ENCODE measurements at places on chromosomes 11 and 22.

DNA sequence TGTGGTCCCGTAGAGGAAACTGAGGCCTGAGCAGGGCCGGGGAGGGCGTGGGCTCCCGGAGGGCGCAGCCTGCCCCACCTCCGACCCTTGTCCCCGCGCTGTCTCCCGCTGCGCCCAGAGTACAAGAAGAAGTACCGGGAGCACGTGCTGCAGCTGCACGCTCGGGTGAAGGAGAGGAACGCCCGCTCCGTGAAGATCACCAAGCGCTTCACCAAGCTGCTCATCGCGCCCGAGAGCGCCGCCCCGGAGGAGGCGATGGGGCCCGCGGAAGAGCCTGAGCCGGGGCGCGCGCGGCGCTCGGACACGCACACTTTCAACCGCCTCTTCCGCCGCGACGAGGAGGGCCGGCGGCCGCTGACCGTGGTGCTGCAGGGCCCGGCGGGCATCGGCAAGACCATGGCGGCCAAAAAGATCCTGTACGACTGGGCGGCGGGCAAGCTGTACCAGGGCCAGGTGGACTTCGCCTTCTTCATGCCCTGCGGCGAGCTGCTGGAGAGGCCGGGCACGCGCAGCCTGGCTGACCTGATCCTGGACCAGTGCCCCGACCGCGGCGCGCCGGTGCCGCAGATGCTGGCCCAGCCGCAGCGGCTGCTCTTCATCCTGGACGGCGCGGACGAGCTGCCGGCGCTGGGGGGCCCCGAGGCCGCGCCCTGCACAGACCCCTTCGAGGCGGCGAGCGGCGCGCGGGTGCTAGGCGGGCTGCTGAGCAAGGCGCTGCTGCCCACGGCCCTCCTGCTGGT, 1.9 kb downstream of the NLRP6 start:
- DNase-seq = peak; percentile 61

DNA sequence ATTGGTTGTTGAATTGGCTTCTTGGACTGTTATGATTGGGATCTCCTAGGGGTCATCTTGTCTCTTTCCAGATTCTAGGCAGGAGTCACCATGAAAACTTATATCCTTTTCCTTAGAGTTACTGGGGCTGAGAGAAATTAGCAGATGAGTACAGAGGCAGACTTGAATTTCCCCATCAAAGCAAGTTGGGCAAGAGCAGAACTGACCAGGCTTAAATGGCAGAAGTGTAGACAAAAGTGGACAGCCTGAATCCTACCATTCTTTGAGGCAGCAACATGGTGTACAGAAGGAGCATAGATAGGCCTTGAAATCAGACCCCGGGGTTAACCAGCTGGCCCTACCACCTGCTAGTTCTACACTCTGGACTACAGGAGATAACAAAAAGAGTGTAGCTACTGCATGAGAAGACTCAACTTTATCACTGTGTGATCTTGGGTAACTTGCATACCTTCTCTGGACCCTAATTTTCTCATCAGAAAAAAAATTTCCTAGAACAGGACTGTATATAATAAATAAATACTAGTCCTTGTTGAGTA, 427.4 kb upstream of the CADM1 start:
- DNase-seq = no peak

- no peak for DNase-seq
Measured at GRCh38 chr11:133926466-133927246, 30.1 kb downstream of the IGSF9B start.

DNA sequence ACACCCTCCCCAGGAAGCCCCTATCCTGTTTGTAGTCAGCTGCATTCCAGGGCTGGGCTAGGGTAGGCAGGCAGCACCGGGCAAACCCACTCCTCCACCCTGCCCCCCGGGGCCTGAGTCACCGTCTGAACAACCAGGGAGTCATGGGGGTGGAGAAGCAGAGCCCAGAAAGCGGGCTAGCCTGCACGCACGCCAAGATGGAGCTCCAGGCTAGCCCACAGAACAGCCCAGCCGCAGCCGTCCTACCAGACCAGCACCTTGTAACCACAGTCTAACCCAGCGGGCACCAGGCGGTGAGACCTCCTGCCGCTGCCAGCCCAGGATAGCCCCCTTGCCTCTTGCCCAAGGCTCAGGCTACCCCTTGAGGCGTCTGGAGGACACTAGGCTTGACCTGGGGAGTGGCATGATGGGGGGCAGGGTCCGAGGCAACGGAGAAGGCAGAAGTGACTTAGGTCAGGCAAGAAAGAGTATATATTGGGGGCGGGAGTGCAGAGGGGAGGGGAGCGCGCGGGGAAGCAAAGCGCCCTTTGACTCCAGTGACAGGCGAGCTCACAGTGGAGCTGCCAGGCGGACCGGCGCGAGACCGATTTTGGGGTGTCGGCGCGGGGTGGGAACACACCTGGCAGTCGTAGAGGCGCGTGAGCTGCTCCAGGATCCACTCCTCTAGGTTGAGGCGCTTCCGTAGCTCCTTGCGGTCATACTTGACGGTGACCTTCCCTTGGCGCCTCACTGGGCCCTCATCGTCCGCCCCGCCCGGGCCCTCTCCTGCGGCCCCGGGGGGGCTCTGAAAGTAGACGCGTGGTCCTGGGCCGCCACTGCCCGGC, 734 bp downstream of the PPP1R14B start:
- peak; percentile 88 for DNase-seq

DNA sequence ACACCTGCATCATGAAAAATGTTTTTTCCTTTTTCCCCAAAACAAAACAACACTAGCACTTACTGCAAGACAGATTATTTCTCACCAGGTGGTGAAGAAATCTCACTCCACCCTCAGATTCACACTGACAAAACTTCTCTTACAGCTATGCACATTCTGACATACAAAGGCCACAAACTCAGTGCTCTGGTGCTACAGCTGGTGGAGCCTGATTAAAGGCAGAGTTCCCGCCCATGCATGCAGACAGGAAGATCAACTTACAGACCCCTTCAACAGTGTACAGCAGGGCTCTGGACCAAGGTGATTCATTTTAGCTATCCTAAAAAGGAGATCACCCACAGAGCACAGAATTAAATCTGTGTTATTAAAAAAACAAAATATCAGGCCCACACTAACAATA, 112.6 kb downstream of the CADM1 start:
- DNase-seq = no peak

- DNase-seq = no peak
Measured at GRCh38 chr22:47163481-47163855, 401.0 kb downstream of the TBC1D22A start.

GRCh38 chr11:3160252-3161031, 4.7 kb downstream of the OSBPL5 start:
- peak; percentile 85 for DNase-seq

DNA sequence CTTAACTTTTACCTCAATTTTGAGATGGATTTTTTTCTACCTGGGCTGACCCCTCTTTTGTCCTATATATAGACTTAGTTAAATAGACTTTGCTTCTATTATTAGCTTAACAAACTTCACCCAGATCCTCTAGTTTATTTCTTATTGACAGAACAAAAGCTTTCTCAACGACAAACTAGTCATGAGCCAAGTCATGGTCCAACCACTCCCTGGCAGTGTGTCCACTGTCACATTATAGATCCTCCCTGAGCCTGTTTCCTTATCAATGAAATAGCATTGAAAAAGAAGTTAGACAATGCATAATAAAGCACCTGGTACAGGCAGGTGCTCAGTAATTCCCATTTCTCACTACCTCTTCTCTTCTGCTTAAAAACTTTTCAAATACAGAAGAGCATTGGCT, 155.1 kb downstream of the SPON1 start:
- no peak for DNase-seq

DNA sequence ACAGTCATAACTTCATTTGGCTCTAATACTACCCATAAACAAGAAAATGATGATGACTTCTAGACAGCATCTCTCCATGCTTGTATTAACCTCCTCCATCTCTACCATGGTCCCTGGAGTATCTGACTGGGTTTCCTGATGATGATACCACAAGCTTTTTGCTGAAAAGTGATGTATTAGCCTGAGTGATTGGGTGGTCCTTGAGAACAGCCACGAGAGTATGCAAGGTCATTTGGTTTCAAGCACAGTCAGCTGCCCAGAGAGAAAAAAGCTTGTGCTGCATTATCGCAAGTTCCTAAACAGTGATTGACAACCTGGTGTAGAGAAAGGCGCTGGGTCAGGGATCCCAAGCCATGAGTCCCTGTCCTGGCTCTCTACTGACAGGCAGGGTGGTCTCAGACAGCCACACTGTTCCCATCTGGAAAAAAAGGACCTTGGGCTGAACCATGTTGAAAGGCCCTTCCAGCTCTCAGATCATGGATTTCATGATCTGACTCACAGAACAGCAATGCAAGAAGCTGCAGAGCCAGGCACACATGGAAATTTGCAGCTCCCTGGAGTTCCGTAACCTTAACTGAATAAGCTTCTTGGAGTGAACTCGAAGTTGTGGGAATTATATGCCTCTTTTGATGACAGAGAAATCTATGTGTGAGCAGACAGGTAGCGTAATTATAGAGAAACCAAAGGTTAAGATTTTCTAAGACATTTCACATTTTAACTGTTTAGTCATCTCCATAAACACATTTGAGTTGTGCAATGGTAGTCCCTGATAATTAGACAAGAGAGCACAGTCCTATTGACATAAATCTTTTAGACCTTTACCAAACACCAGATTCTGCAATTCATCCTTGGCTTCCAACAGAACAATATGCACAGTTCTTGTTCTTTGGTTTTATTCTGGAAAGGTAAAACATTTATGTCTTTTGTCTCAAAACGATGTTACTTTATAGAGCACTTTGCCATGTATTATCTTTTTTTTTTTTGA, 54.1 kb upstream of the UBASH3B start:
- DNase-seq = peak; percentile 63

- DNase-seq = no peak
Measured at GRCh38 chr11:44580701-44581100, 15.2 kb downstream of the CD82 start.

GRCh38 chr11:118622376-118623268, 15.2 kb downstream of the PHLDB1 start:
- DNase-seq = peak; percentile 78

- no peak for DNase-seq
Measured at GRCh38 chr11:61495801-61496601, 12.5 kb upstream of the LRRC10B start.

- DNase-seq = no peak
Measured at GRCh38 chr11:113952588-113952987, 22.3 kb upstream of the HTR3A start.

DNA sequence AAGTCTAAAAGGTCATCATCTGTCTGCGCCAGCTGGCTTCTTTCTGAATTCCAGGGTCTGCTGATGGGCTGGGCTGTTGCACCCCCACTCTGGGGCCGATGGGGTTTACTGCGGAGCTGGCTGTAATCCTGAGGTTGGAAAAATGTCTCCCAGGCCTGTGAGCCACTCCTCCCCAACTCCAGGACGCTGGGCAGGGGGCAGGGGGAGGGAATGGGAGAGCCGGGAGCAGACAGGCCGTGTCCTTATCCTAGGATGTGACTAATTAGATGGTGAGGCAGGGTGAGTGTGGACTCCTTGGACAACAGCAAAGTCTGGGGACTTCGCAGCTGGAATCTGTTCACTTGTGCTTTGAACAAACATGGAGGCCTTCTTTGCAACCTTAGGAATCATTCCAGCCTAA, 48.7 kb downstream of the LRRC32 start:
- no peak for DNase-seq

GRCh38 chr22:41732096-41732772, 32.9 kb downstream of the MEI1 start:
- no peak for DNase-seq

GRCh38 chr11:125167292-125167953, 2.9 kb downstream of the PKNOX2 start:
- DNase-seq = no peak

GRCh38 chr11:132455044-132455443, 1077.3 kb downstream of the OPCML start:
- no peak for DNase-seq

DNA sequence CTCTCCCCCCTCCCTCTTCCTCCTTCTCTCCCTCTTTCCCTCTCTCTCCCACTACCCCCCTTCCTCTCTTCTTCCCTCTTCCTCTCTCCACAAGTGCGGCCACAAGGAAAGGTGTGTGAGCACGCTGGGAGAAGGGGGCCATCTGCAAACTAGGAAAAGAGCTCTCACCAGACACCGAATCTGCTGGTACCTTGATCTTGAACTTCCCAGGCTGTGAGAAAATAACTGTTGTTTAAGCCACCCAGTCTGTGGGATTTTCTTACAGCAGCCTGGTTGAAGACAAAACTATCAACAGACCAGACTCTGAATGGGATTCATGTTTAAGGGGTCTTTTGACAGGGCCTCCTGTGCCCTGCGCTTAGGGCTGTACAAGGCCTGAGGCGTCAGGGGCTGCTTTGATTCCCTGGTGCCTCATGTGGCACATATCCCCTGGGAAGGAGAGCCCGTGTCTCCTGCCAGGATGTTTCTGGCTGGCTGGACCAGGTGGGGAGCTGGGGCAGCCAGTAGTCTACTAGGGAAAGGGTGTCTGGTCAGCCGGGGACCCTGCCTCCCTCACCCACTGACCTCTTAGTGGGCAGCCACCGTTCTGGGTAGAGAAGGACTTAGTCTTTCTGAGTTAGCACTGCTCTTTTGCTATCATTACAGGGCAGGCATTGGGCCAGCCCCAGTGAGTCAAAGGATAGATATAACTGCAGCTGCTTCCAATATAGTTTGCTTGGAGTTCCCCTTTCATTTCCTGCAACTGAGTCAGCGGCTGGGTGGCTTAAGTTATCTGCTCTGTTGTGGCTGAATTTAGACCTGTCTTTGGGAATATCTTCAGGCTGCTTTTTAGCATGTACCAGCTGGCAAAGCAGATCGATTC, 6.2 kb downstream of the PANX1 start:
- peak; percentile 66 for DNase-seq

- no peak for DNase-seq
Measured at GRCh38 chr11:66015936-66016792, 4.4 kb downstream of the CST6 start.

- no peak for DNase-seq
Measured at GRCh38 chr11:86056351-86056854, 12.5 kb downstream of the PICALM start.

DNA sequence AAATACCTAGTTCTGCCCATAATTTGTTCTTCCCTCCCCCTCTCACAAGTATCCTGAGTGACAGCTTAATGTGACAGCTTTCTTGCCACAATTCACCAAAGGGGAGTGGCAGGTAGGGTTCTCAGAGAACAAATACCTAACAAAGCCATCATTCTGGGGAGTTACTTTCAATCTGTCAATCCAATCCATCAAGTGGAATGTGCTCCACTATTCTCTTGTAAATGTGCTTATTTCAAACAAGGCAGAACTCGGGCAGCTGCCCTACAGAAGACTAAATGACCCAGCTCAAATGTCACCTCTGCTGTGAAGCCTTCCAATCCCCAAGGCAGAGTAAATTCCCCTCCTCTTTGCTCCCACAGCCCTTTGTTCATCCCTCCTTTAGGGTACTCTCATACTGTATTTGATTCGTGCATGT, 27.8 kb downstream of the LGR4 start:
- no peak for DNase-seq

DNA sequence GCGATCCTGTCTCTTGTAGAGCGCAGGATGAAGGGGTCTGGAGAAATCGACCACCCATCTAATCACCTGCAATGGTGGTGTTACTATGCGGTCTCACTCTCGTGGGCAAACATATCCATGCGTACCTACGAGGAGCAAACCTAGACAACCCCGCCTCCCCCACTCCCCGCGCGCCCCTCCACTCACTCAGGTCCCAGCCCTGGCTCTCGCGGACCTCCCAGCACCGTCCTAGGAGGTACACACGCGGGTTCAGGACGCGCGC, 887 bp downstream of the TRPC6 start:
- no peak for DNase-seq

- no peak for DNase-seq
Measured at GRCh38 chr11:83866655-83867054, 580.5 kb upstream of the CCDC90B start.

Measured in AG08396 (cell line).